ENCODE measurements at places on chromosomes 16 and 17.

GRCh38 chr17:14791221-14791620 lies 473.9 kb downstream of the PMP22 start:
- no peak for DNase-seq

- DNase-seq, result peak; percentile 69
Measured at GRCh38 chr17:50169121-50169764, 3.4 kb downstream of the SGCA start.

- DNase-seq, result no peak
Measured at GRCh38 chr16:53085369-53085843, 30.6 kb downstream of the CHD9 start.

- DNase-seq, result no peak
Measured at GRCh38 chr17:5819921-5820685, 235.8 kb upstream of the NLRP1 start.

- DNase-seq, result no peak
Measured at GRCh38 chr17:39650121-39650579, 13.2 kb downstream of the STARD3 start.

GRCh38 chr16:31274831-31275816 lies 15.3 kb downstream of the ITGAM start:
- DNase-seq, result no peak

GRCh38 chr16:24013054-24013636 lies 177.4 kb downstream of the PRKCB start:
- no peak for DNase-seq

DNA sequence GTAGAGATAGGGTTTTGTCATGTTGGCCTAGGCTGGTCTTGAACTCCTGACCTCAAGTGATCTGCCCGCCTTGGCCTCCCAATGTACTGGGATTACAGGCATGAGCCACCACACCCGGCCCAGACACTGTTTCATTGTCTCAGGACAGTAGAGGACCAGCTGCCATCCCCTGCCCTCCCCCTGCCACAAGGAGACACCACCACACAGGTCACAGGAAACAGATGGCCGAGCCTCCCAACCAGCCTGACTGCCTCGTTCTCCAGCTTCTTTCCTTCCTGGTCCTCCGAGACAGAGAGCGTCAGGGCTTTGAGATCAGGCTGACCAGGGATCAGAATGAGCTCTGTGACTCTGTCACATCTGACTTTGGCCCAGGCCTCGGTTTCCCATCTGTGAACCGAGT lies 20.8 kb upstream of the RNPS1 start:
- no peak for DNase-seq

GRCh38 chr16:12096828-12097522 lies 120.4 kb downstream of the SNX29 start:
- no peak for DNase-seq

DNA sequence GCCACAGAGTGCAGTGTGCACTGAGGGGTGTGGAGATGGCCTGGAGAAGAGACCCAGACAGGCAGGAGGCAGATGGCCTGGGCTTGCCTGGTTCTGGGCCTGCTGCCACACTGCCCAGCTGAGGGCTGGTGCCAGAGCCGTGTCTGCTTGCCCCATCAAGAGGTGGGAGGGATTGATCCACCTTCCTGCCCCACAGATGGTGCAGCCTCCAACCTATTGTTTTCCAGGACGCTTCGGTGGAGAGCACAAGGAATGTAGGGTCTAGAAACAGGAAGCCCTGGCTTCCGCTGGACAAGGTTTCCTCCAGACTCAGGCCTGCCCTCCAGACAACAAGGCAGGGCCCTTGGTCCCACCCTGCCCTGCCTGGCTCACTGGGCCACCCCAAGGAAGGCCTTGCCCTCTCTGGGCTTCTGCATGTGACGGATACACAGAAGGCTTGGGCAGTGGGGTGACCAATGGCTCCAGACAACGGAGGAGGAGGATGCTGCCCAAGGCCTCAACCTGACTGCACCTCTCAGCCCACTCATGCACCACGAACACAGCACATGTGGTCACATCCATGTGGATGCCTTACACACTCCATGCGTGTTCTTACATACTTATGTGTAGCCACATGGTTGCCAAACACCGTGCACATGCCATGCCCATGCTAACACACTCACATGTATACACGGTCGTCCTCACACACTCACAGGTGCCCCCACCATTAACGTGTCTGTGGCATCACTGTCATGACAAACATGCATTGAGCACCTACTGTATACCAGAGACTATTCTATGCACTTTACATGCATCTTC lies 6.5 kb upstream of the CDH5 start:
- DNase-seq, result no peak

All from CD4-positive, alpha-beta T cell treated with Interleukin-17A for 4 hours (primary cell).